Activated naive CD8-positive, alpha-beta T cell treated with anti-CD3 and anti-CD28 coated beads, Interleukin-2, amount 10 ng/mL, durations not matched to agents 7 days and 5 days (primary cell): ENCODE measurements at places on chromosomes 2 and 18.

GRCh38 chr2:9780368-9781130 is 62.7 kb upstream of the TAF1B start:
- DNase-seq: no peak

- DNase-seq: no peak
These were observed 153.9 kb downstream of the NAPG start for GRCh38 chr18:10679557-10680270.

DNA sequence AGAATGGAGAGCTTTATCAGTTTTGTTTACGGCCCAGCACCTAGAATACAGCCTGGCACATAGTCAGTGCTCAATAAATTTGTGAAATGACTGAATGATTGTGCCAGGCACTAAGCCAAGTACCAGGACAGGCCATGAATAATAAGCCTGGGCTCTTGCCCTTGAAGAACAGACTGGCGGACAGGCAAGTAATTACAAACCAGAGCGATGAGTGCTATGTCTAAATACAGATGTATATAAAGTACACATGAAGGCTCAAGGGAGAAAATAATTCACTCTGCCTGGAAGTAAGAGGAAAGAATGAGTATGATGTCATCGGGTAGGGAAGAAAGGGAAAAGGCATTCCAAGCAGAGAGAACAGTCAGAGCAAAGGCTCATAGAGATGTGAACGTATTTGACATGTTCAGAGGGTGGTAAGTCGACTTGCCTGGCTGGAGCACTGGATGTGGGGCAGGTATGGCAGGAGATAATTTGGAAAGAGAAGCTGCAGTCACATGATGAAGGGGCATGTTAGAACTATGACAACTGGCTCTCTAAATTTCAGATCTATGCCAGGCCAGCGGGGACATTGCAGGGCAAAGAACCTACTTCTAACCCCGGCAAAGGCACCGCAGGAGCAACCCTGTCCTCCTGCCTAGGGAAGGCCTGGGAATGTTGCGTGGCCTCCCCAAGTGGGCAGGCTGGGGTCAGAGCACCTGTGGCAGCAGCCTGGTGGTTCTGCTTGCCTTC is 119.1 kb upstream of the STPG4 start:
- no peak for DNase-seq

GRCh38 chr2:240857039-240858008 is 11.3 kb upstream of the AGXT start:
- no peak for DNase-seq

DNA sequence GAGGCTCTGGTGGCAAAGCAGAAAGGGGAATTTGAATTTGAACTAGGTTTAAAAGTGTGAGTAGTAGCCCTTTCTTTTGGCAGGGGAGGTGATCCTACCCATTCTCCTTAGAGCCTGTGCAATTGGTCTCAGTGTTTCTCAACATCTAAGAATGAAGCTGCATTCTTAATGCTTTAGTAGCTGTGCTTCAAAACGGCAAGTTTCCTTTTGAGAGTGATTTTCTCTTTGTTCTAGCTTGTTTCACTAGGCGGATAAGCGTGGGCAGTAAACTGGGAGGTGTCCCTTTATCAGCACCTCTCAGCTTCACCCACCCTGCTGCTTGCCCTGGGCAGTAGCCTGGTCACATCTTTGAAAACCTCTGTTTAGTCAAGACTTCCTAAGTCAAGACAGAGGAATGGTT is 6.7 kb downstream of the CRIM1 start:
- DNase-seq: no peak

DNA sequence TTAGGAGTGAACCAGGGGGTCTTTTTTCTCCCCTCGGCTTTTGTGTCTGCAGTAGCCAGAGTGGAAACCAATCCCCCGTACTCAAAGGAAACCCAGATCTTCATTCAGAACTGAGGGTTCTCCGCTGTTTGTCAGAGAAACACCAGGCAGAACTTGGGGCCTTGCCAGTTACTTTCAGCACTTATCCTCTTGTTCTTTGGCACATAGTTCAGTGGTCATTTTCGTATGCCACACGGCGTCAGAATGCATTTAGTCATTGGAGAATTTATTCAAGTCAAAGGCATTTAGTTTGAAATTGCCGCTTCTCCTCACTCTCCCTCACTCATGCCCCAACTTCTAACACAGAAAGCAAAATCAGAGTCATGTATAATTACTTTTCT is 102.9 kb downstream of the CABLES1 start:
- DNase-seq: no peak
